ENCODE measurements at places on chromosomes 2 and 18.

GRCh38 chr2:146228466-146229058 lies 1616.3 kb upstream of the ACVR2A start:
- no peak for DNase-seq

GRCh38 chr2:230512955-230513748 lies 97.2 kb downstream of the SP100 start:
- DNase-seq = no peak

DNA sequence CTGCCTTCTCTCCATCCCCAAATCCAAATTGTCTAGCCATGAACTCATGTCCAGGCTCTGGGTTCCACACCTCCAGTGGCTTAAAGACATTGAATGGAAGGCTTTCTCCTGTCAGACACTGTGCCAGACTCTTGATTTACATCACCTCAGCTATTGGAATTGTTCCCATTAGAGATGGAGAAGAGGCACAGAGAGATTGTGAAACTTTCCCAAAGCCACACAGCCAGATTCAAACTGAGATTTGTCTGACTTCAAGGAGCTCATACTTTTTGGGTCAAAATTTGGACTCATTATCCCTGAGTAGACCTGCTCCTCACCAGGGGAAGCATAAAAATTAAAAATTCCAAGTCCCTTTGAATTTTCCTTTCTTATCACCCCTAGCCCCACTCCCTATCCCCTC lies 18.9 kb upstream of the MYO3B start:
- DNase-seq = no peak

DNA sequence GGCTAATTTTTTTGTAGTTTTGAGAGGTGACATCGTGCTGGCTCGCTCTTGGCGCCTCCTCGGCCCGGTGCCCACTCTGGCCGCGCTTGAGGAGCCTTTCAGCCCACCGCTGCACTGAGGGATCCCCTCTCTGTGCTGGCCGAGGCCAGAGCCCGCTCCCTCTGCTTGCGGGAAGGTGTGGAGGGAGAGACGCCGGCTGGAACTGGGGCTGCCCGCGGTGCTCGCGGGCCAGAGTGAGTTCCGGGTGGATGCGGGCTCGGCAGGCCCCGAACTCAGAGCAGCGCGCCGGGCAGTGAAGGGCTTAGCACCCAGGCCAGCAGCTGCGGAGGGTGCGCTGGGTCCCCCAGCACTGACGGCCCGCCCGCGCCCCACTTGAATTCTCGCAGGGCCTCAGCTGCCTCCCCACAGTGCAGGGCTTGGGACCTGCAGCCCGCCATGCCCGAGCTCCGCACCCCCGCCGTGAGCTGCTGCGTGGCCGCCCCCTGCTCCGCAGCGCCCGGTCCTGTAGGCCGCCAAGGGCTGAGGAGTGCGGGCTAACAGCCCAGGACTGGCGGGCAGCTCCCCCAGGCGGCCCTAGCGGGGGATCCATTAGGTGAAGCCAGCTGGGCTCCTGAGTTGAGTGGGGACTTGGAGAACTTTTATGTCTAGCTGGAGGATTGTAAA lies 113.2 kb upstream of the ZSWIM2 start:
- DNase-seq = no peak

DNA sequence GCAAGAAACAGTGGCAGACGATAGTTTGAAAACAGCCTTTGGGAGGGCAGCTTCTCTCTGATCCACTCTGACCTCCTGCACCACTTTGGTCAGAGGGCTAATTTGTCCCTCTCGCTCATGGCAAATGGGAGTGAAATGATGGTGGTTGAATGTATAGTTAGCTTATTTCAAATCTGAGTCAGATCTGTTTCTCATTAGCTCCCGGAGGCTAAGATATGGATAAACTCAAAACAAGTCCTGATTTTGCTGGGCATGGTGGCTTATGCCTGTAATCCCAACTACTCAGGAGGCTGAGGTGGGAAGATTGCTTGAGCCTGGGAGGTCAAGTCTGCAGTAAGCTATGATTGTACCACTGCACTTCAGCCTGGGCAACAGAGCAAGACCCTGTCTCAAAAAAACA lies 145.0 kb downstream of the ALK start:
- DNase-seq = no peak

- no peak for DNase-seq
Measured at GRCh38 chr2:168224346-168224745, 23.0 kb downstream of the STK39 start.

GRCh38 chr2:158511706-158512105 lies 55.0 kb downstream of the PKP4 start:
- no peak for DNase-seq

DNA sequence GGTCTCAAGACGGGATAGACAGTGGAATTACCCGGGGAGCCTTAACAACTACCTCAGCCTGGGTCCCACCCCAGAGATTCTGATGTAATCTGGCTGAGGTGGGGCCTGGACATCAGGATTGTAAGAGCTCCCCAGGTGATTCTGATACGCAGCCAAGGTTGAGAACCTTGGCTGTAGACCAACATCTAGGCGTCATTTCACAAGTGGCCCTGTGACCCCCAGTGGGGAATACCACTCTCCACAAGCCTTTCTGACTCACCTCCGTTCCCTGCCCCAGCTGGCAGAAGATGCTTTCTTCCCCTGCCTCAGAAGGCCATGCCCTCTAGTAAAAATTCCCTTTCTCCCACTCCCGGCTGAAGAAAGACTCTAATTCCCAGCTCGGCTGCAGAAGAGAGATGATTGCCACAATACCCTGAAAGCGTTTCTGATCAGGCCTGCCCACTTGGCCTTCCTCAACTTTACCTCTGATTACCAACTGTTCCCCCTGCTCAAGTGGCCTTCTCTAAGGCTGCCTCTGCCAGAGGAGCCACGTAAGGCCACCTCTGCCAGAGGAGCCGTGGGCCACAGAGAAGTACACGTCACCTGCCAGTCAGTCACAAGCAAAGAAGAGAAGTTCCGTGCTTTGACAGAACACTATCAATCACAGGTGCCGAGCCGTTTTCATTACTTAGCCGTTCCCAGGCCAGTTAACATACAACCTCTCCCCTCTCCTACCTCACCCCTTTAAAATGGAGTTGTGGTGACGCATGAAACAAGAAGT lies 116.8 kb upstream of the PKDCC start:
- DNase-seq = no peak

- DNase-seq = no peak
Measured at GRCh38 chr18:31821545-31822171, 61.0 kb upstream of the SLC25A52 start.

GRCh38 chr2:20144196-20144595 lies 80.7 kb downstream of the SDC1 start:
- DNase-seq = no peak

DNA sequence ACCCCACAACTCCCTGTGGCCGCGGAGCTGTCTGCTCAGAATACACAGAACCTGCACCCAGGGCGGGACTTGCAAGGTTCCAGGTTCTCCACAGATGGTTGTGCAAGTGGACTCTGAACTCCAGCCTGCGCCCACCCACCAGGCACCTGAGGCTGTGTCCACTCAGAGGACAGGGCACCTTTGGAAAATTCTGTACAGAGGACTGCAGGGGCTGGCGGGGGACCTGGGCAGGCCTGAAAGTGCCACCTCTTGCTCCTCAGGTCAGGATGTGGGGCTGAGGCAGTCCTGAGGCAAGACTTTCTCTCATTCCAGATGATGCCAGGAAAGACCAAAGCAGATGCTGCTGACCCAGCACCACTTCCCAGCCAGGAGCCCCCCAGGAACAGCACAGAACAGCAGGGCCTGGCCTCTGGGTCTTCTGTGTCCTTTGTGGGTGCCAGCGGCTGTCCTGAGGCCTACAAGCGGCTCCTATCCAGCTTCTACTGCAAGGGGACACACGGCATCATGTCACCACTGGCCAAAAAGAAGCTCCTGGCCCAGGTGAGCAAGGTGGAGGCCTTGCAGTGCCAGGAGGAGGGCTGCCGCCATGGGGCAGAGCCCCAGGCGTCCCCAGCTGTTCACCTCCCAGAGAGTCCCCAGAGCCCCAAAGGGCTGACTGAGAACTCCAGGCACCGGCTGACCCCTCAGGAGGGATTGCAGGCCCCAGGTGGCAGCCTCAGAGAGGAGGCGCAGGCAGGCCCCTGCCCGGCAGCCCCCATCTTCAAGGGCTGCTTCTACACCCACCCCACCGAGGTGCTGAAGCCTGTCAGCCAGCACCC lies 14.4 kb downstream of the ARID5A start:
- DNase-seq = no peak

DNA sequence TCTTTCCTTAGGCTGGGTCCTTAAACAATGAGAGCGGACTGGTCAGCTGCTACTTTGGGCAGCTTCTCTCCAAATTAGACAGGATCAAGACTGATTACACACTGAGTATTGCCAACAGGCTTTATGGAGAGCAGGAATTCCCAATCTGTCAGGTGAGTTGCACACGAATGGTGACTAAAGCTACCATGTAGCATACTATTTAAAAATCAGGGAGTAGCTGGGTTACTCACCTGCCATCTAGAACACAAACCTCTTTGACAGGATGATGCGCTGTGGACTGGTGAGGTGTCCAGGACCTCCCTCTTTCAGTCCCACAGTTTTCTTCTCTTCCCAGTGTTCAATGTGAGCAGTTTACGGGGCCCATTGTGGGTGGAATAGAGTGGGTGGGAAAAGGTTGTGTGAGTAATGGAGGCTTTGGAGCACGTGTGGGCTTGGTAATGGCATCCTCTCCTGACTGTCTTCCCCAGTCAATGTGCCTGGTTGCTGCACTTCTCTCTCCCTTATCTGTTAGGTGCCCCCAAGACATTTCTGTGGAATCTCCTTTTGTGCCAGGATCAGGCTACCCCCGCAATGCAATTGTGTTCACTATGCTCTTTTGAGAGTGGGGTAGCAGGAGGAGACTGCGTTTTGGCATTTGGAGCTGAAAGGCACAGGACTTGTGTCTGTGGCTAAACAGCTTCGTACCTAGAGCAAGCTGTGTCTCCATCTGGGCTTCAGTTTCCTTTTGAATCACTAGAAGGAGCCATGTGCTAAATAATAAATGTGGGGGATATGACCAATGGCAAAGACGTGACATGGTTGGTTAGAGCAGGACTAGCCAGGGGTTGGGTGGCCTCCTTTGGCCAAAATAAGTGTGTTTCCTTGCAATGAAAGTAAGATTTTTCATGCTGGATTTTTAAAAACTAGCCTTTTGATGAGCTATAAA lies 17.7 kb downstream of the SERPINB12 start:
- DNase-seq = no peak

GRCh38 chr2:173966274-173967098 lies 1.3 kb upstream of the SP3 start:
- DNase-seq = no peak

DNA sequence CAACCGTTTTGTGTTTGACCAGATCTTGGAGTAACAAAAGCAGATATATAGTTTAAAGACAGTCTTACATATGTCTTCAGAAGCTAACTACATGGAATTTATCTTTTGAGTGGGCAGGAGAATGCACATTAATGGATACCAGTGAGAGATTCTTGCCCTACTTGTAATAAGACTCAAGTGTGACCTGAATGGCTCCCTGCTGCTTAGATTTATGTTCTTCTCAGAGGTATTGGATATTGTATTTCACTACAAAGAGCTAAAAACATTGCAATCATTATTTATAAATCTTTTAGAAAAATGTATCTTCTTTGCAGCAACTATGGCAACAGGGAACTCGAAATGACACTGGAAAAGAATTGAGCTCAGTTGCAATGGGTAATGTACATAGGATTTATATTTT lies 227.7 kb downstream of the LRRTM4 start:
- no peak for DNase-seq

- DNase-seq = no peak
Measured at GRCh38 chr18:49562481-49563129, 748 bp downstream of the LIPG start.

GRCh38 chr2:120929829-120930228 lies 194.2 kb downstream of the GLI2 start:
- no peak for DNase-seq

DNA sequence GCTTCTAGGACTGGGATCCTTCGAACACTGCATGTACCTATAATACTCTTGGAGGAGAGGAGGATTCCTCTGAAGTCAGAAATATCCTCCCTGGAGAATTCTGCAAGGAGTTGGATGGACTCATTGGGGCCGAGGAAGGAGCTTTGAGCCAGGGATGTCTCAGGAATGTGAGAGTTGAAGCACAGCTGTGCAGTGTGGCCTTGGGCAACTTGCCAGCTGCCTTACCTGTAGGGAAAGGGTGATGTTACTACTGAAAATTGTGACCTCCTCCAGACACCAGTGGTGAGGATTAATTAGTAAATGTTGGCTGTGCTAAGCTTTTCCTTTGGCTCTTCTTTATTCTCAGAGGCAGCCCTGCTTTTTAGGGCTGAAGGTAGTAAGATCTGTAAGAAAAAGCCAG lies 41.4 kb downstream of the FMNL2 start:
- no peak for DNase-seq

DNA sequence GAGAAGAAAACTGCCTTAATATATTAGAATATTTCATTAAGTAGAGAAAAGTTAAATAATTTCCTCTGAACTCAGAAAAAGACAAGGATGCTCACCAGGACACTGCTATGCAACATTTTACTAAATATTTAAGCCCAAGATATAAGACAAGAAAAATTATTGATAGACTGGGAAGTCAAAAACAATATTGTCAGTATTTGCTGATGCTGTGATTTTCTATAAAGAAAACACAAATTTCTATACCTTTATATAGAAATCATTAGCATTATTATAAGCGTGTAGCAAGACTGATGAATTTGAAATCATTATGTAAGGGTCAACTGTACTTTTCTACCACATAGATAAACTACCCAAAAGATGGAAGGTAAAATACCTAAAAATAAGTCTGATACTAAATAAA lies 451.0 kb downstream of the RNF144A start:
- DNase-seq = no peak

All from amygdala (tissue), 56 donors.